Stimulated activated CD4-positive, alpha-beta T cell treated with anti-CD3 and anti-CD28 coated beads, Interleukin-12 subunit alpha, Interleukin-12 subunit beta, amount 100 ng/mL, for 4 hours (primary cell): ENCODE measurements at places on chromosomes 6 and 20.
A peak's percentile ranks its signal among the peaks of the same experiment; 100 is the strongest.

DNA sequence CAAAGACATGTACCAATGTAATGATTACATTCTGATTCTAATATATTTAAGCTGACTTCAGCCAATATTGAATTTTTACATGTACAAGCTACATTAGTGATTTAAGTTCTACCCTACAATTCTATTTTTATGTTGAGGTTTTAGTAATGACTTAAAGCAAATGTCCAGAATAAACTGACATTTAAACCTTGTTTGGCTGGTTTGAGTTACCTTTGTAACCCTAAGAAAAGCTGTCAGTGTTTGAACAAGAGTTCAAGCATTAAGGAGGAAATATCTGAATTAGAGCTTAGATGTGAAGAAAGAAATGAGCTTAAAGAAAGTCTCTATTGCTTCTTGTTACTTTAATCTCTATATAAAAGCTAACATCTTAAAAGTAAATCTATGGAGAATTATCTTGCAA is 710.6 kb upstream of the EPHA7 start:
- no peak for DNase-seq

DNA sequence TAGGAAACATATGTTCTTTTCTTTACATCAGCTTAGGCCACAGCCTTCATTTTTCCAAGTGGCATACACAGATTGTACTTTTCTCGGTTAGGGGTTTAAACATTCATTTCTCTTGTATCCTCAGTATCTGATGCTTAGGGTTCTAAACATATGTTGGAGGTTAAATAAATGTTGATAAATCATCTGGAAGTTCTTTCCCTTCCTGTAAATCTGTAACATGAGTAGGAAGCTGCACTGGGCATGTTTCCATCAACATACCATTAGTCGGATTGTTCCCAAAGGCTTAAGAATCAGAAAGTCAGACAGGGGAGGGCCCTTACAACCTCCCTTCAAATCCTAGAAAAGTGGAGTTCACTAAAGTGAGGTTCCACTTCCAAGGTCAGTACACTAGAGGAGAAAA is 54.8 kb upstream of the BCLAF1 start:
- no peak for DNase-seq

GRCh38 chr20:41155261-41155660 is 17.9 kb downstream of the PLCG1 start:
- no peak for DNase-seq

GRCh38 chr6:162478192-162478671 is 249.3 kb downstream of the PRKN start:
- no peak for DNase-seq

- no peak for DNase-seq
Measured at GRCh38 chr6:112620812-112621569, 273.9 kb downstream of the RFPL4B start.

- DNase-seq = no peak
Measured at GRCh38 chr6:79079561-79080041, 1.5 kb upstream of the PHIP start.

DNA sequence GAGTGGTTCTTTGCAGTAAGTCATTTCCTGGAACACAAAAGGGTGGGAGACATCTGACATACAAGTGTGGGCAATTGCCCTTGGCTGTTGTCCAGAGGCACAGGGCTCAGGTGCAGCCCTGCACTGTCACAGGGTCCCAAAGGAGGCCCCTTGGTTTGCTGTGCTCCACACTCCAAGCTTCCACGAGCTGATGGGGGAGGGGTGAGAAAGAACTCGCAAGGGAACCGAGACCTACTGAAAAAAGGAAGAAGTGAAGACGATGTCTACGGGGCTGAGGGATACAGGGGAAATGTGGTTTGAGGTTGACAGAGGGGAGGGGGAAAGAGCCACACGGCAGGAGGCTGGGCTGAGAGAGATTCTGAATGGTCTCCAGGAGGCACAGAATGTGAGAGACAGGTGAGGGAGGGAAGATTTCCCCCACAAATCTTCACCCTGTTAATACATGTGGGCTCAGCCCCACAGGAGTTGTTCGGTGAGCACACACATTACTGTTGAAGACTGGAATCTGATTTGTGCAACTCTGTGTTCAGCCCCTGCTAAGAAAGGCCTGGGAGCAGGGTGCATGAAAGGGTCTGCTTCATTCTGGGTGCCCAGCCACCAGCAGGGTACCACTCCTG is 123.4 kb downstream of the LY86 start:
- no peak for DNase-seq

- DNase-seq = no peak
Measured at GRCh38 chr6:148328876-148329555, 13.6 kb upstream of the SASH1 start.

DNA sequence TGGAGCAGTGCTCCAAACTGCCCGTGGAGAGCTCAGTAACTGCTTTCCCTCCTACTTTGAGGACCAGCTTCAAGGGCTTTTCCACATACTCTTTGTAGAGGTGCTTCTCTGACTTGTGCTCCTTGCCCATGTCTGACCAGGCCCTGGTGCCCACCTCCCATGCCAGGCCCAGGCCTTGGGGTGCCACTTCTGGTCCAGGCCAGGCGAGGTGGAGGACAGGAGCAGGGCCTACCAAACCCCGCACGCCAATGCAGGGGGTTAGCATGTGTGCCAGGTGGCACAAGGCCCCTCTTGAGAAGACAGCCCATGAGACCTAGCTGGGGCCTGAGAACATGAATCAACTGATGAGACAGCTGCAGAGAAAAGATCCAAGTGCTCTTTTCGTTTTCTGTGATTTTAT is 47.0 kb upstream of the PLN start:
- no peak for DNase-seq

DNA sequence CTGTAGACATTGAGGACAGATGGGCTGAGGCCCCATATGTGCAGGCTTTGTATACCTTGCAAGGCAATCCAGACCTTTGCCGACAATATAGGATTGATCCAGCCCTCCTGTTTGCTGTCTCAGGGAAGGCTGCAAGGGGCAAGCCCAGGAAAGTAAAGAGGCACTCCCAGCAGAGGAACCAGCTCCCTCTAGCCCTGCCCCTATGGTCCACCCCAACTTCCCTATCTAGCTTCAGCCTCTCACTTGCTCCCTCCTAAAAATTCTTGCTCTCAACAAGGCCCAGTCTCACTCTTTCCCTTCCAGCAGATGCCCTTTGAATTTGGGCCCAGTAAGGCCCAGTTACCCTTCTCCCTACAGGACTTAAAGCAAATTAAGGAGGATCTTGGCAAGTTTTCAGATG is 92.6 kb downstream of the JARID2 start:
- DNase-seq = no peak

DNA sequence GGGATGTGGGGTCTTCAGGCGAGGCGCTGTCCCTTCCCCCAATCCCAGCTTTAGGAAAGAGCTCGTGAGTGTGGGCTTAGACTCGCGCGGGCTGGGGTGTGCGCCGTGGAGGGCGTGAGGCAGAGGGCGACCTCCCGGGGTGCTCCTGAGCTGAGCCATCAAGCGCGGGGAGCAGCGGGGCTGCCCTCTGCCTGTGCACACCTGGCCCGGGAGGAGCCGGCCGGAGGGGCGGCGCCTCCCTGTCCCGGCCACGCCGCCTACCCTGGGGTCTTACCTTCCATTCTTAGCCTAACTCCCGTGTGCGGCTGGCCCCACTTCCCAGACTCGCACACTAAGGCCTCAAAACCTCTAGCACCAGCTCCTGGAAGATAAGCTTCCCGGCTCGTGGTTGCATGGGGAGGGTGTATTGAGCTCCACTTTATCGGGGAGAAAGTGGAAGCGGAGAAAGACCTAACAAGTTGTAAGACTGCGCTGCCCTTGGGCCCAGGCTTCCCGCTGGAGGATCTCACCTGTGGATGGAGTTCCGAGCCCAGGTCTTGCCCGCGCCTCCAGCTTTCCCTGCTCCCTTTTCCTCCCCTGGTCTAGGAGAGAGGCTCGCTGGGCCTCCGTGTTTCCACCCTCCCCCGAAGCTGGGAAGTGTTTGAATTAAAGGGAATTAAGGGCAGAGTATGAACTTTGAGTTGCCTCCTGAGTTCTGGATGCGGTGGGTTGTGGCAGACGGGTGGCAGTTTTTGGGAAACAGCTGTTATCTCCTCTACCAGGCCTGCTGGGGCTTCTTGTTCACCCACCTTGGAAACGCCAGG is 1.2 kb downstream of the DNMT3B start:
- no peak for DNase-seq

DNA sequence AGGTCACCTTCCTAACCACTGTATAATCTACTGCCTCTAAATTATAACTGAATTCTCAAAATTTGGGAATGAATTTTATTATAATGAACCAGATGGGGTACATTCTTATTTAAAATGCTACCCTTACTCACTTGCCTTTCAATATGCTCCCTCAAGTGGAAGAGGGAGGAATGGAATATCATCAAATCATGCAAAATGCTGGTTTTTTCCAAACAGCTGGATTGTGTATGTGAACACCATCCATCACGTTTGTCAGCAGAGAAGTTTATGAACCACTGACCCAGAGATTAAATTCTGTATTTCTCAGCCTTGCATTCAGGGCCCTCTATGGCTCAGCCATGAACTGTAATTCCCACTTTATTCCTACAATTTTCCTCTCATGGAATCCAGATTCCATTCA is 40.5 kb downstream of the CBLN4 start:
- DNase-seq = no peak

DNA sequence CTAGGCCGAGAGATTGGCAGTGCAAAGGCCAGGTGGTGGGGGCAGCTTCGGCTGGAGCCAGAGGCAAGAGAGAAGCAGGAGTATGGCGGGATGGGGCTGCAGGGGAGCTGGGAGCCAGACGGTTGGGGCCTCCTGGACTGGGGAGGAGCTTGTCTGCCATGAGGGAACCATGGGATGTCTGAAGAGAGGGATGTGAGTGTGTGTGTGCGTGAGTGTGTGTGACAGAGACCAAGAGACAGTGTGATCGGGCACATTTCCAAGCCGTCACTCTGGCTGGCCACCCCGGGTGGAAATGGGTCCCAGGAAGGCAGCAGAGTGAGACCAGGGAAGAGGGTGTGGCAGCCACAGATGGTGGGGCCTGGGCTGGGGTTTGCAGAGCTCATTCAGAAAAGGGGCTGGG is 13.8 kb downstream of the PHACTR3 start:
- no peak for DNase-seq

- no peak for DNase-seq
Measured at GRCh38 chr20:32586291-32586690, 1.2 kb upstream of the NOL4L start.

GRCh38 chr6:33029328-33030184 is 20.2 kb upstream of the HLA-DOA start:
- no peak for DNase-seq

DNA sequence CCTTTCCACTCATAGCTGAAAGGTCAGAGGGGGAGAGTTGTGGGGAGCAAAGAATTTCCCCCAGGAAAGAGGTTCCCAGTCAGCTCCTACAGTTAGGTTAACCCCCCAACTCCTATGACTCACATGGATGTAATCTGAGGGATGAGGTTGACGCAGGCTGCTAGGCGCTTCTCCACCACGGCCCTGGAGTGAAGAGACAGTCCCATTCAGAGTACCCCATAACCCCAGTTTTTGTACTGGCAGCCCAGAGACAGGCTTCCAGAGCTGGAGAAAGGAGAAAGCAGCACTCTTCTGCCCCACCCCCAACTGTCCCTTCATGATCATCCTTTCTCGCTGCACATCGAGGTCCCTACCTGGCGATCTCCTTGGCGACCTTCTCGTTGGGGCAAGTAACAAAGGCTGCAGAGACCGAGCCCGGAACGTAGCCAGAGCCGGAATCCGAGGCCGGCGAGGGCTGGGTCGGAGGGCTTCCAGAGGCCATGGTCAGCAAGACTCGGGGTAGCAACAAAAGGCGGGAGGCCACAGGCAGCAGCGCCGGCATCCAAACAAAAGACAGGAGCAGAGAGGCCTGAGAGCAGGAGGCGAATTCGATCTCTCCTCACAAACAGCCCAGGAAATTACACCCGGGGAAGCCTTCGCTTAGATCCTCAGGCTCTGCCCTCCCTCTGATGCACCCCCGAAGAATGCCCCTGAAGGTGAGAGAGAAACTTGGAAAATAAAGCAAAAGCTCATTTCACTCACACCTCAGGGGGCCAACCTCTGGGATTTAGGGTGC is 592 bp downstream of the CUTA start:
- no peak for DNase-seq

- peak; percentile 65 for DNase-seq
Measured at GRCh38 chr20:50575865-50576720, 65.9 kb downstream of the PTPN1 start.

GRCh38 chr20:18588574-18588933 is 700 bp downstream of the DTD1 start:
- DNase-seq = no peak

DNA sequence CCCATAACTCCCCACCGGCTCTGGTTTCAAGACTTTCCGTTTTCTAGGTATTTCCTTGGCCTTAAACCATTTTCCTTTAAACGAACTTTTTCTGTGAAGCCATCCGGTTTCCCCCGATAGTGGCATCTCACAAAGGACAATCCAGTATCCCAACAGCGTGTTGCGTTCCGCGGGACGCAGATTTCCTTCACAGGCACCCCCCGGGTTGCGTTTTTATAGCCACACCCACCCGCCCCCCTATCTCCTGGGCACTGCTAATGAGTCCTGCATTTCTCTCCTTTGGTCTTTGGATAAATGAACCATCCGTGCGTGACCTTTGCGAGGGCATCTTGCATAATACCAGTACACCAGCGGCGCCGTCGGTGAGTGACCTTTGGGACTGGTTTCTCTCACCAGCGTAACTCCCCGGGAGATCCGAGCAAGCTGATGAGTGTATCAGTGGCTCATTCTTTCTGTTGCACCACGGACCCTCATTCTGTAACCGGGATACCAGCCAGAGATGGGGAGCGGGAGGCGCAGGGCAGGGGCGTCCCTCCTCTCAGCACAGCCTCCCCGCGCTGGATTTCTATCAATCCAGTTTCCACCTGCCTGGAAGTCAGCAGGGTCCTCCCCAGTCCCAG is 586 bp upstream of the NQO2 start:
- DNase-seq = no peak

GRCh38 chr6:141024526-141024925 is 1108.2 kb upstream of the GJE1 start:
- DNase-seq = no peak

DNA sequence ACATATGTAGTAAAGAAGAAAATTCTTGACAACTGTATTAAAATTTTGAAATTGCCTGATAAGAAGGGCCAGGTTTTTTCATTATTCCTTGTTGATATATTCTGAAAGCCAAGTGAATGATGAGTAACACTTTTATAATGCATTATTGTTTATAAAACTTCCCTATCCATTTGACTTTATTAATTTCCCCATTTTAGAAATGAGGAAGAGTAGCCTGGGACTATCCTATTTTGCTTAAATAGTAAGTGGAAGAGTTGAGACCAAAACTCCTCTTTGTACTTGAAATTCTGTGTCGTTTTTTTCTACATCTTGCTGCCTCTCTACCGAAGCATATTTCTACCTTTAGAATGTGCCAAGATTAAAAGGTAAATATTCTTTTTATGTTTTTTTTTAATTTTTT is 39.7 kb downstream of the TRMT11 start:
- DNase-seq = no peak

GRCh38 chr6:29603930-29604329 is 19.0 kb downstream of the OR2H2 start:
- DNase-seq = no peak

DNA sequence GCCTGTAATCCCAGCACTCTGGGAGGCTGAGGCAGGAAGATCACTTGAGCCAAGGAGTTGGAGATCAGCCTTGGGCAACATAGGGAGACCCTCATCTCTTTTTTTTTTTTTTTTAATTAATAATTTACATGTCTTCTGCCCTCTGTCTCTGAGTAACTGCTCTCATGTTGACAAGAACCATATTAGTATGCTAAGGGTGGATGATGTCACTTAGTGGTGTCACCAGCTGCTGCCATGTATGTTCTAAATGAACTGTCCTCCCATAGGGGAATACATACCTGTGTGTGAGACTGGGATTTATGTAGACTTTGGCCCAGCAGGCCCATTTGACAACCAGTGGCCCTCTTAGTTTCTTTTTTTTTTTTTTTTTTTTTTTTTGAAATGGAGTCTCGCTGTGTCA is 65.6 kb downstream of the SCAND1 start:
- DNase-seq = no peak

GRCh38 chr6:63537201-63537958 is 34.9 kb upstream of the LOC128125822 start:
- no peak for DNase-seq
